NT2/D1 (cell line): ENCODE measurements at places on chromosomes 4 and X.

DNA sequence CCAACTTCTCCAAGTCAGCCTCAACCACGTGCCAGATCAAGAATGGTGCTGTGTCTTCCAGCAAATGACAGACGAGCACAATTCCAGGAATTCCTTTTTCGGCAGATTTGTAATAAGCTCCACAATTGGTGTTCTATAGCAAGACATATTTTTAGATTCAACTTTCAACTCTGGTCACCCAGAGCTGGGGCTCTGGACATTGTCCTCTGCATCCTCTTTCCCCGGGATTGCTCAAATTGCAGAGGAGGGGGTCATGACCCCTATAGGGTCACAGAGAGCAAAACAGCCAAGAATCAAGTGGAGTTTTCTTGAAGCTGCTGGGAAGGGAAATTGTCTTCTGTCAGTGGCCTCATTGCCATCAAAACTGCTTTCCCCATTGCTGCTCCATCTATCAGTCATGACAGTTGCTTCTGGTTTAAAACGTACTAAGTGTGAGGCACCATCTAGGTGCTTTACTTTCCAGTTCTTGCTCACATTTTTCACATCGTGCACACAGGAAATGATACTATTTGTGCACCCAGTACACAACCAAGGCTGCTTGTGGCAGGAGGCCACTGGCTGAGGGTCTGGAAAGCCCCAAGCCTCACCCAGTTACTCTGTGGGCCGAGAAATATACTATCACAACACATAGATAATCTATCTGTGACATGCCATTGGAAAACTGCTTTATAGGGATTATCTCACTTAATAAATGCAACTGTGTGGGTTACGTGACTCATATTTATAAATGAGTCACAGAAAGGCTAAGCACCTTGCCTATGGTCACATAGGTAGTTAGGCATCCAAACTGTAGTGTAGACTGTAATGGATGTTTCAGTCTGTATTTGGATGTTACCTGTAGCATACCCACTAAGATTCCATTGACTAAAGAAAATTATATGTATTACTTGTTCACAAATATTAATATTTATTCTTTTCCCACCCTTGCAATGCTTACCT lies 91.7 kb upstream of the PHOX2B start:
- DNase-seq = no peak

GRCh38 chrX:84168574-84168973 lies 19.4 kb downstream of the RPS6KA6 start:
- DNase-seq = no peak

DNA sequence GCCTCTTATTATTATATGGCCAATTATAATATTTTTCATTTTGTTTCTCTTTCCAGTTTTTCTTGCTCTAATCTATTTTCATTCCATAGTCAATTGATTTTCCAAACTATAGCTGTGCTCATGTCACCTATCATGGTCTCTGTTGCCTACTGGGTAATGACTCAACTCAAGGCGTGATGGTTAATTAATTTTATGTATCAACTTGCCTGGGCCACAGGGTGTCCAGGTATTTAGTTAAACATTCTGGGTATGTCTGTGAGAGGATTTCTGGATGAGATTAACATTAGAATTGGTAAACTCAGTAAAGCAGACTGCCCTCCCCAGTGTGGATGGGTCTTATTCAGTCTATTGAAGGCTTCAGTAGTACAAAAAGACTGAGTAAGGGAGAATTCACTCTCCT lies 9.9 kb downstream of the FHIP1A start:
- DNase-seq = no peak

DNA sequence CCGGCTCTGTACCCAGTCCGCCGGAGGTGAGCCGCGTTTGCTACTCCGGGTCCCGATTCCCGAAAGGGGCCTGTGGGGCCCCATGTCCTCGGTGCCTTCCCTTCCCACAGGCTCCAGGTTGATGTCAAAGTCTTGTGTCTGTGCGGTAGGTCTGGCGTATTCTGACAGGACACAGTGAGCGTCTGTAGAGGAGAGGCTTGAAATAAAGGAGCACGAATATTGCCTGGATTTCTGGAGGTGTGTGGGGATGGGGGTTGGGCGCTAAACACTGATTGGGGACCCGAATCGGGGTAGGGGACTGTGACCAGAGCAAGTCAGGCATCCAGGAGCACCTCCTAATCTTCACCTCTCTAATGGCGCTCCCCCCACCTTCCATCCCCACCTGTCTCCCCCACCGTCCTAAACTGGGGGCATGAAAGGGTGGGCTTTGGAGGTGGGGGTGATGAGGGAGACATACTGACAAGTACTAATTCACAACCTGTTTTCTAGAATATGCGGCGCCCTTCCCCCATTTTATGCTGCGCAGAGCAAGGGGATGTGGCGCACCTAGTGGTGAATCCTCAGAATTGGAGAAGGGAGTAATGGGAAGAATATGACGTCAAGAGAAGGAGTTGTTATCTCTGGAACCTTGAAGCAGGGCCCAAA lies 855 bp downstream of the GPRASP2 start:
- DNase-seq = no peak

DNA sequence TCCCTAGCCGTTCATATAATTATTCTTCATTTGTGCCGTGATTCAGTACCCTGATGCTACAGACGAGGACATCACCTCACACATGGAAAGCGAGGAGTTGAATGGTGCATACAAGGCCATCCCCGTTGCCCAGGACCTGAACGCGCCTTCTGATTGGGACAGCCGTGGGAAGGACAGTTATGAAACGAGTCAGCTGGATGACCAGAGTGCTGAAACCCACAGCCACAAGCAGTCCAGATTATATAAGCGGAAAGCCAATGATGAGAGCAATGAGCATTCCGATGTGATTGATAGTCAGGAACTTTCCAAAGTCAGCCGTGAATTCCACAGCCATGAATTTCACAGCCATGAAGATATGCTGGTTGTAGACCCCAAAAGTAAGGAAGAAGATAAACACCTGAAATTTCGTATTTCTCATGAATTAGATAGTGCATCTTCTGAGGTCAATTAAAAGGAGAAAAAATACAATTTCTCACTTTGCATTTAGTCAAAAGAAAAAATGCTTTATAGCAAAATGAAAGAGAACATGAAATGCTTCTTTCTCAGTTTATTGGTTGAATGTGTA lies 7.0 kb downstream of the SPP1 start:
- DNase-seq = no peak

DNA sequence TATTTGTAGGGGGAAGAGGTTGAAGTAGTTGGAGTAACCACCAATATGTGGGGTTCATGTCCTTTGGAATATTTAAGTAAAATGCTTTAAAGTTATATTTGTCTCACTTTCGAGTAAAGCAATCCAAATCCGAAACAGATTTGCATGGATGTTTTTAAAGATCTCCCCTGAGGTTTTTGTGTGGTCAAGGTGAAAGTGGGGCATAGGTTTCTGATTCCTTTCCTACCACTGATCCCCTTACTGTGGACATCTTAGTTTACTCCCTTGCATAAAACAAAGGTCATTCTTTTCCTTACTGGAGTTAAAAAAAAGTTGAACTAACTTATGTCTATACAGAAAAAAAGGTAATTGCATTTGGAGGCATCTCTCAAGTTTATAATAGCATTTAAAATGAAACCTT lies 71.9 kb upstream of the PHOX2B start:
- no peak for DNase-seq

DNA sequence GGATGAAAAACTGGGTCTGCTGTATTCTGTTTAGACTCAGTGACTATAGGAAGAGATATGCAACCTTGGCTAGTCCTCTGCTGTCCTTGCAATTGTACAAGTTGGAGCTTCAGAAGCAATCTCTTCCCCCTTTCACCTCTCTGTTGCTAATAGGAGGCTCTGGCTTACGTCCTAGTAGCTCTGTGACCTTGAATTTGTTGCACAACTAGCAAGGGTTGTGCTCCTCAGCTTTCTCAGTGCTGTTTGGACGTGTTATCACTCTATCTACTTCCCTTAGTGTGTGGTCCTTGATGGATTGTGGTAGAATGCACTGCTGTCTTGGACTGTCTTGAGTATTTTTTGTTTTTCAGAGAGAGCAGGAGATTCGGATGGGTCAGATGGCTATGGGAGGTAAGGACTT lies 3.4 kb upstream of the ITGB1BP2 start:
- DNase-seq = no peak

- no peak for DNase-seq
These were observed 557.2 kb upstream of the GRID2 start for GRCh38 chr4:91746551-91746950.

- no peak for DNase-seq
These were observed 11.8 kb upstream of the HPGDS start for GRCh38 chr4:94354474-94354896.

DNA sequence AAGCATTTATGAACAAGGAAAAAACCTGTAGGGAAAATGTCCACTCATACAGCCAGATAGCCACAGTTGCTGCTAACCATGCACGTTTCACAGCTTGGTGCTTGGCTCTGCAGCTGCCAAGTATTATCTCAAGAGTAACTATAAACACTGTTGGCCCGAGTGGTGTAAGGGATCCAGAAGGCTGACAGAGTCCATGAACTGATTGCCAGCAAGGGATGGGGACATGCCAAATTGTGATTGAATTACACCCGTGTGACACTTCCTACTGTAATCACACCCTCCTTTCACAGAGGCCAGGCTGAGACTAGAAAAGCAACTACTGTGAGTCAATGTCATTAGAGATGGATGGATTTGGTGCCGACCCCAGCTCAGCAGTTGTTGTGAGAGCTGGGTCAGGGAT lies 223.9 kb upstream of the ANKRD50 start:
- DNase-seq = no peak

DNA sequence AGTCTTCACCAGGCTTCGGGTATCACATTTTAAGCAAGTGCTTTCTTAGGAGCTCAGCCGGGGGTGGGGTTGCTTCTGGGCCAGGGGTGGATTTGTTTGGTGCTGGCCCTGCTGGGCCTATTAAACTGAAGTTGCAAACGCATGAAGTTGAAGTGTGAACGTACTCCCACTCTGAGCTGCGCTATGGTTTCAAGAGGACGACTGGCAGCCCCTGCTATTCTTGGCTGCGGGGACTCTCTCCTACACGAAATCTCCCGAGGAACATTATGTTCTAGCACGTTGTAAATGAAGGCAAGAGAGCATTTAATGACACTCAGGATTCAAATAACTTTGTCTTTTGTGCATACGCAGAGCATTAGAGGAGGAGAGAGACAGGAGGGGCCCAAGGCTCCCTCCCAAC lies 401.3 kb upstream of the BOD1L1 start:
- no peak for DNase-seq

GRCh38 chr4:151960449-151961230 lies 199.8 kb upstream of the GATB start:
- DNase-seq = no peak

DNA sequence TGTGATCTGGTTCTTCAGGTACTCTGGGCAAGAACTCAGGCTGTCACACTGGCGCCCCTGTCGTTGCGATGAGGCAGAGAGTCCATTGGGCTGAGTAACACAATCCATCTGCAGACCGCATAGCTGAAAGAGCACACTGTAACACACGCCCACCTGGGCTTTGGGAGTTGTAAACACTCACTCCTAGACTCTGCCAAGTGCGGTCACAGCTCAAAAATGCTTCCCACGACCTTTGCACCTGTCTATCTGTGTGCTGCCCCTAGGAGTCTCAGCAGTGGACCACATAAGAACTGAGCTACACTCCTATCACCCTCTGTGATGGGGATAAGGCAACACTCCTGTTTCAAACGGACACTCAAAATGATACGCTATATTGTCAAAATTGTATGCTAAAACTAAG lies 2028.3 kb downstream of the PCDH7 start:
- no peak for DNase-seq

DNA sequence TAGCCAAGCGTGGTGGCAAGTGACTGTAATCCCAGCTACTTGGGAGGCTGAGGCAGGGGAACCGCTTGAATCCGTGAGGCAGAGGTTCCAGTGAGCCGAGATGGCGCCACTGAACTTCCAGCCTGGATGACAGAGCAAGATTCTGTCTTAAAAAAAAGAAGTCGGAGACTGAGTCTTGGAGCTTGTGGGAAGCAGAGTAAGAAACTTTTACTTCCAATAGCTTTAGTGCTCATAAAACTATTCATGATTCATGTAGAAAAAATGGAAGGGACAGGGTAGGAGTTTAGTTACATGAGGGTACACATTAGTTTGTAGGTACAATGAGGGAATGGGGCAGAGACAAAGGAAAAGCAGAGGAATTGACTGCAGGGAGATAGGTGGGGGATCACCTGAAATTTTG lies 19.3 kb downstream of the RAP2C start:
- no peak for DNase-seq

DNA sequence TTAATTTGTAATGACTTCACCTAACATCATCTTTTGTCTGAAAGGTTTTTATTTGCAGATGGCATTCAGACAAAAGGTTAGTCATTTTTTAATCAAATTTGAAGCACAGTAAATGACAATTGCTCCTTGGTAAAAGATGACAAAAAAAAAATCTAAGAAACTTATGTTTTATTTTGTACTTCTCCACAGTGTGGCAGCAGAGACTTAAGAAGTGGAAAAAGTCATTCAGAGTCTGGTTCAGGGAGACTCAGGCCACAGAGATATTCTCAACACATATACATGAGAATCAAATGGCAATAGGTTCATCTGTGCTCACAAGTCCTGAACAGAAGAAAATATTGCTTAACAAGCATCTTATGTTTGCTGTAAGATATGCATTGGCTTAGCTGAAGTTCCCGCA lies 436.2 kb downstream of the KCNIP4 start:
- DNase-seq = peak; percentile 35

DNA sequence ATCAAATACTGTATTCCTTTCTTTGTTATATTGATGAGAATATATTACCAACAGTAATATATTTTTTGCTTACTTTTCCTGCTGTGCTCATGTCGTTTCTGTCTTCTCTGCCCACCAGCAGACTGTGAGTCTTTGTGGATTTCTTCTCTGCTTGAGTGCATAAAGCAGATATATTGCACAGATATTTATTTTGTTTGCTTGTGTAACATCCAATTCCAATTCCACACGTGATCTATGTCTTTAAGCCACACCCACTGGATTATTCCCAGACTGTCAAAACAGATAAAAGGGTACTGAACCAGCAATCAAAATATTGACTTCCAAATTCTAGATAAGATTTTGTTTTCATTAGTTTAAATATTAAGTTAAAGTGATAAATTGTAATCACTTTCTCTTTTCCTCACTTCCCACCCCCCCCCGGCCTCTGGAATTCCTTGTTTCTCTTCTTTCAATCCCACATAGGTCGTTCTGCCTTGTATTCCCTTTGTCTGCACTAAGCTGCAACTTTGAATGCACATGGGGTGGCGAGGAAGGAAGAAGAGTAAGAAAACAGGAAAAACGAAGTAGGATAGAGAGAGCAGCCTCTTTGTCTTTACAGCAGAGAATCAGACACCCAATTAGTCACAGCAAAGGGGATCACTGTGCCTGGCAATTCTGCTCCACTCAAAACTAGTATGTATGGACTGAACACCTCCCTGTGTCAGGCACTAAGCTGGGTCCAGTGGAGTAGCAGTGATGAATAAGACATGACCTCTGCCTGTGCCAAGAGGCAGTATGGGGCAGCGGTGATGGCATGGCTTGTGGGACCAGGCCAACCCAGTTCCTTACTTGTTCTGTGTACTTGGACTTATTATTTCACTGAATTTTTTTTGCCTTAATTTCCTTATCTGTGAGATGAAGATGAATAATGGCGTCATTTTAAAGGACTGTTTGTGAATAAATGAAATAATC lies at the start of gene ADH1B:
Gene ADH1B, minus strand, starts transcription at position 161 of the 951 bp plus-strand sequence. Its CDS starts 70 bp downstream, at position 91.
- peak; percentile 5 for DNase-seq

GRCh38 chr4:146916479-146917076 lies 29.1 kb downstream of the TTC29 start:
- peak; percentile 6 for DNase-seq

- no peak for DNase-seq
These were observed 49.4 kb downstream of the UGT2B10 start for GRCh38 chr4:68865188-68865638.

- no peak for DNase-seq
These were observed 32.2 kb upstream of the STX18 start for GRCh38 chr4:4574052-4574451.
